Hypothalamus (tissue), 51 donors: ENCODE measurements at places on chromosomes 1 and 21.

DNA sequence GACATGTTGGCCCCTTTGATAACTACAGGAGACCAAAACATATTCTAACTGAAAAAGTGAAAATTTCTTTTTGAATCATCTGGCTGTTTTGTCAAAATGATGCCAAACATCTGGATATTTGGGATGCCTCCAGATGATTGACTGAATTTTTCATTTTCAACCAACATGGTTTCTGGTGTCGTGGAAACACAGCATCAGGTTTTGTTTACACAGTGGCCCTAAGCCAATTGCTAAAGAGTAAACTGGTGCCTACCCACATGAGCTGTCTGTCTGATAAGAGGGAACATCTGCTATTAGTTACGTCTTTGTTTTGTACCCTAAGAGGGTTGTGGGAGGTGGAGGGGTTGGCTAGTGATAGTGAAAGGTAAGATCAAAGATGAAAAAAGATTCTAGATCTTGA, 204.8 kb downstream of the KCNK2 start:
- DNase-seq, result no peak

GRCh38 chr1:6602669-6603237, at the start of gene KLHL21:
KLHL21 (minus strand) TSS chr1:6602869; CDS start chr1:6602817, 52 bp downstream.
- DNase-seq, result peak; percentile 87

- no peak for DNase-seq
Measured at GRCh38 chr1:36408479-36408878, 10.8 kb upstream of the LSM10 start.

DNA sequence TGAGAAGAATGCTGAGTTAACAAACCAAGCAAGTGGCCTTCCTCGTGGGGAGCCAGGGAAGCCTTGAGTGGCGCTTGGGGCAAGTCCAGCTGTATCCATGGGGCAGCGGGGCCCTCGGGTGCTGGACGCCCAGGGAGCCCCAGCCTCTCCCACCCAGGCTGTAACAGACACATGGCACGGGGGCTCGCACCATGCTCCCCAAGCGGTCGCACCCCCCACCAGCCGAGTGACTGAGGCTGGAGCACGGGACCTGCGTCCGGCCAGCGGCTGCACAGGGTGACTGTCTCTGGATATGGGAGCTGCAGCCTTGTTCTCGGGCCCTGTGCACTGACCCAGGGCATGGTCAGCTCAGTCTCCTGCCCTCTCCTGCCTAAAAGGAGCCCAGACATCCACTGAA, 53.9 kb upstream of the ACTRT2 start:
- DNase-seq, result no peak

DNA sequence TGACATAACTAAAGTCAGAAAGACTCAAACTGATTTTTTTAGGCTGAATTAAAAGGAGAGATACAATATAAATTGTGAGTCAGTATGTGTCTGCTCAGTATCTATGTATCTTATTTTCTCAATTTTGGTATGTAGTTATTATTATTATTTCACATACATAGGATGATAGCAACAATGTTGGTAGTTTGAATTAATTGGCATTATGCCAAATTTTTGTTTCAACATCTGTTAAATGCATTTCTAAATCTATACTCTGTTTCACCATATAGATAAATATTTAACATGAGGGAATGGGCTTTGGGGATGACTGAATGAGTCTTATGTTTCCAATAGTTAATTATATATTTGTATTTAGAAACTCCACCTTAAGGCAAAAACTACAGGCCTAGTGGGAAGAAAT, 12.6 kb upstream of the HMCN1 start:
- no peak for DNase-seq

- no peak for DNase-seq
Measured at GRCh38 chr1:12540580-12541273, 77.3 kb downstream of the DHRS3 start.

DNA sequence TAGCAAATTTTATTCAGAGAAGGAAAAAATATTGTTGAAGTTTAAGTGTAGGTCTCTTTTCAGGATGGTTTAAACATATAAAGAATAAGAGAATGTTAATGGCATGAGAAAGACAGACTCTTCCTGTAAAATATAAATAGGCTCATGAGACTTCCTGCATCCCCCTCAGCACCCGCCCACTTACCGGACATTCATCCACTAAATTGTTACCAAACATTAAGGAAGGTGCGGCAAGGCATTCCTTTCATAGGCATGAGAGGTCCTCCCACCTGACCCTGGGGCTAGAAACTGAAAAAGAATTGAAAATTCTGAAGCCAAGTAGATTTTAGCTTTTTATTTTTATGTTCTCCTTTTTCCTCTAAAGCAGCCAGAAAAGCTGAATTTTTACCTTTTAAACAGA, 10.6 kb upstream of the USP1 start:
- no peak for DNase-seq

- DNase-seq, result no peak
Measured at GRCh38 chr1:210631399-210631798, 302.7 kb downstream of the HHAT start.

- peak; percentile 29 for DNase-seq
Measured at GRCh38 chr1:99685516-99686180, 39.7 kb downstream of the PALMD start.

DNA sequence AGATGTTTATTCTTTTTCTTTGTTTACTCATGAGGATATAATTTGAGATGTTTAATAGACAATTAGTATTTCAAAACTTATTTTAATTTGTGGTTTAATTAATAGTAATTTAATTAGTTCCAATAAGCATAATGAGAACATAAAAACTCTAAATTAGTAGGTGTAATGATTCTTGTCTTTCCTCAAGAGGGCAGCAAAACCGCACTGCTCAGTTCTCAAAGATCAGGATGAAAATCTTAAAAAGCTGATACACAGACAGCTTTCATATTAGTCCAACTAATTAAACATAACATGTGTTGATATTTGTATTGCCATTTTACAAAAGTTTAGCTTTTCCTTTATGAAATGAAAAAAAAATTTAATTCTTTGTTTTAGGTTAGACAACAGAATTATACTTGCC, 106.7 kb upstream of the C21orf91 start:
- DNase-seq, result no peak

GRCh38 chr1:42680055-42680454, 2.2 kb upstream of the YBX1 start:
- DNase-seq, result no peak

- no peak for DNase-seq
Measured at GRCh38 chr1:234886081-234886984, 242.3 kb downstream of the TOMM20 start.
